ENCODE measurements at places on chromosomes 12 and 14. TPM values are rescaled to one million over a fixed set of nuclear protein-coding genes. Genes with fewer than 3 reads are reported as not detected.

- DNase-seq = no peak
Measured at GRCh38 chr12:114579389-114579788, 104.6 kb downstream of the TBX3 start.

DNA sequence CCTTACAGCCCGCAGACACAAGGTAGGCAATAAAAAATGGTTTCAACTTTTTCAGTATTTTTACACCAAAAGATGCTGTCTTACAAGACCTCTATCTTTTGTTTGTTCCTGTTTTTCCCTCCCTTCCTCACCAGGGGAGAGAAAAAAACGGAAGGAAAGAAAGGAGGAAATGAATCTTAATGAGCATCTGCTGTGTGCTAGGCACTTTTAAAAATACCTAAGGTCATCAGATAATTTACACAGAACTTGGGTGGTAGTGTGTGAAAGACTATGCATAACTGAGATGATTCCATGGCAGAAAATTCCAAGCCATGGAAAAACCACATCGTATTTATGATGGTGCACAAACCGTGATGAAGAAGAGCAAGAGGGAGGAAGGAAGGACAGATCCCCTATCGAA, 121.2 kb downstream of the DIP2B start:
- peak; percentile 20 for DNase-seq

DNA sequence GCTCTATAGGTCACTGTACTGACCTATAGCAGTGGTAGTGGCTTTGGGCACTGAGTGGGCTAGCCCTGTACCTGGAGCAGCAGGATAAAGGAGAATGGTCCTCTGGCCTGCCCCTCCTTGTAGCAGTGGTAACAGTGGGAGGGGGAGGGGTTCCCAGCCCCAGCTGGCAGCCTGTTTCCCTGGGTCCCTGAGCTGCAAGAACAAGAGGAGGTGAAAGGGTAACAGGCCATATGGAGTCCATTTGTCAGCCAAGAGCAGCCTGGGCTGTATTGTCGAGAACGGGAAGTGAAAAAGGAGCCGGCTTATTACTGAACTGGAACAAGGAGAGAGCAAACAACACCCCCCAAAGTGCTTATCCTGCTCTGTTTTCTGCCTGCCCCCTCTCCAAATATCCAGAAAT, 73.8 kb upstream of the SRSF5 start:
- DNase-seq = no peak

Gene A2M
- 0.50 TPM for total RNA-seq

Gene CLEC1A
- total RNA-seq = not detected

Gene RPS29
- total RNA-seq = 3,165 TPM

All from SJSA1 (cell line).